ENCODE measurements at places on chromosomes 12 and 14. TPM values are rescaled to one million over a fixed set of nuclear protein-coding genes. Genes with fewer than 3 reads are reported as not detected.

The HIF1A gene
- polyA plus RNA-seq = 168 TPM

The OTX2 gene
- polyA plus RNA-seq = not detected

The SHMT2 gene
- 128 TPM for polyA plus RNA-seq

The TMEM260 gene
- polyA plus RNA-seq = 8.8 TPM

The NGDN gene
- polyA plus RNA-seq = 50.6 TPM

The DEGS2 gene
- polyA plus RNA-seq = 0.34 TPM

The AICDA gene
- not detected for polyA plus RNA-seq

DNA sequence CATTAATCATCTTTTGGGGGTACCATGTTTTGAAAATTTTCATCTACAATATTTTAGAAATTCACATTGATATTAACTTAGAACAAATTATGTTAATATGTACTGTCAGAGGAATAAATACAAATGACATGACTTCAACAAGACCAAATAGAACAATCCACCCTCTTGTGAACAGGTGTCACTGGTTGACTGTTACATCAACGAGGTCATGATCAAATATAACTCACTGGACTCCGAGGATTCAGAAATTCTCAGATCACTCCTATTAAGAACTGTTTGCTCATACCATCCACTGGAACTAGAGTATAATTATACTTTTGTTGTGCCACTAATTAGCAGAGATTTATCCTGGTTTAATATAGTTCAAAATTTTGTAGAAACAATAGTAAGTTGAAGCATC, 318.8 kb downstream of the PRKD1 start:
- H3K27ac ChIP-seq = no peak overlapping the region
- H3K4me3 ChIP-seq = no peak overlapping the region
- H3K36me3 ChIP-seq = no peaks in the 10 kb centered on the region
- DNase-seq = no peak

GRCh38 chr12:30200864-30201263, 417.1 kb upstream of the TMTC1 start:
- peaks cover 23% of the 10 kb centered on the region for H3K27me3 ChIP-seq
- DNase-seq = no peak
- H3K4me1 ChIP-seq = no peaks in the 10 kb centered on the region
- H3K36me3 ChIP-seq = no peaks in the 10 kb centered on the region
- H3K4me3 ChIP-seq = no peak overlapping the region

DNA sequence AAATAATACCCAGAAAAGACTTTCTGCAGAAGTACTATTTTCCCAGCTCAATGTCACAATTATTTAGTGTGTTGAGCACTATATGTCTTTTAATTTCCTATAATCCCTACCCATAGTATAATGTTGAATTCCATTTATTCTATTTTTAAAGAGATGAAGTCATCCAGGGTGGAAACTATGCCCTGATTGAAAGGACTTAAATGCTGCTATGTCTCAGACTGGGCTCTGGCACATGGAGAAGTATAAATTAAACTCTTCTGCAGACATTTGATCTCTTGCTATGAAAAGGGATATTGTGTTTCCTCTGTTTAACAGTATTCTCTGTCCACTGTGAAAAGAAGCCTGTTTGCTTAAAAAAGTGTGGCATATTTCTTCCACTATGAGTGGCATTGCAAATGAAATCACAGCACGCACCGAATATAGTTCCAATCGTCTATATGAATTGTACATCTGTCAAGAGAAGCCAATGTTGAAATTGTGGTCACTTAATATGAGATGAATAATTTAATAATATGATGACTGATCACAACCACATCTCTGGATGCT, 192.3 kb downstream of the BCAT1 start:
- H3K4me3 ChIP-seq = no peak overlapping the region
- H3K36me3 ChIP-seq = no peaks in the 10 kb centered on the region
- H3K4me1 ChIP-seq = peaks cover 39% of the 10 kb centered on the region
- H3K27ac ChIP-seq = no peak overlapping the region
- no peak for DNase-seq

- no peaks in the 10 kb centered on the region for H3K27me3 ChIP-seq
- H3K4me1 ChIP-seq = no peaks in the 10 kb centered on the region
- H3K36me3 ChIP-seq = no peaks in the 10 kb centered on the region
- no peak for DNase-seq
- H3K4me3 ChIP-seq = no peak overlapping the region
Measured at GRCh38 chr14:106044949-106045596, 518.7 kb downstream of the TMEM121 start.

DNA sequence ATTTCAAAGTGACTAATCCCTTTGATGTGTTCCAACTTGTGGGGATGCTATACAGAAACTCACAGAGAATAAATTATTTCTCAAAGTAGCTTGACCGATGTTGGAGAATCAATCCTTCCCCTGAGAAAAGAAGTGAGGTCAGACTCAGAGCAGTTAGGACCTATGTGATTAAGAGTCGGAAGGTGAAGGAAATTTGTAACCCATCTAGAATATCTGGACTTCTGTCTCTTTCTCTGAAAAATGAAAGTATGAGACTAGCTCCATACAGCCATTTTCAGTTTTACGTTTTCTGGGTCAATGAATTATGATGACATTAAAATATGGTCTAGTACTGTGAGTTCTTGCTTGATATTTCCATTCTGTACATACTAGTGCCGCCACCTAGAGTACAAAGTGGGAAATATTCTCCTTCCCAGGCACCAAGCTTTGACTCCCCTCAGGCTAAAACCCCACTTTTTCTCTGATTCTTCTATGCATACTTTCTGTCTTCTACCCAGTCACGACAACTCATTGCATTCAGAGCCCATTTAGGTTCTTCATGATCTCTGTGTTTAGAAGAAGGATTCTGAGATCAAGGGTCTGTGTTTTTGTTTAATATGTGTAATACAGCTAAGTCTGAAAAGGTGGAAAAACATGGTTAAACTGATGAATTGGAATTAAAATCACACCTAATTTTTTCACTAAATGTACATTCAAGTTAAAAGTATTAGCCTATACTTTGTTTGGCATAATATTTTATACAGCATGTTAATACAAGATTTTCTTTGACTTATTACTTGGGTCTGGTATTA, 6.9 kb upstream of the NTS start:
- H3K36me3 ChIP-seq = no peaks in the 10 kb centered on the region
- H3K4me1 ChIP-seq = peaks cover 10% of the 10 kb centered on the region
- peak overlapping the region; percentile 15 for H3K27ac ChIP-seq
- DNase-seq = peak; percentile 30
- H3K27me3 ChIP-seq = no peaks in the 10 kb centered on the region
- H3K4me3 ChIP-seq = peak overlapping the region; percentile 47

DNA sequence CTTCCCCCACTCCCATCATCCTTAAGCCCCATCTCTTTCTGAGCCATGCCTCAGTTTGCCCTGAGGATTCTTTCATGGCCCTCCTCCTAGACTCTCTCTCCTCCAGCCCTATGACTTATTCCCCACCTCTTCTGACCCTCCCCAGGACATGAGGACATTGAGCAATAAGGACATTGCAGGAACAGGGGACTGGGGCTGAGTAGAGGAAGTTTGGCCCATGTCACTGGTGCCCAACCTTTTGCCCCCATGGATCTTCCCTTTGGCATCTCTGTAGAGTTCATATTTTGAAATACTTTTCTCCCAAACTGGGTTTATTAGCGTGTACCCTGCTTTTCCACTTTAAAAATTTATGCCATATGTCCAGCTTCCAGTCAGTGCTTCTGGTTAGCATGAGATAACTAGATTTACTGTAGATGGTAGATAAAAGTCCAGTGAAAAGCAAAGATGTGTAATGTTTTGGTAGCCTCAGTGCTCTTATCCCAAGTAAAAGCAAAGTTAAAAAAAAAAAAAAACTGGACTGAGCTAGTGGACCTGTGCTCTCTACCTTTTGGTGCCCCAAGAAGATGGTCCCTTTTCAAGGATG, 6.1 kb upstream of the LRP1-AS start:
- no peak for DNase-seq
- peaks cover 18% of the 10 kb centered on the region for H3K4me1 ChIP-seq
- no peak overlapping the region for H3K27ac ChIP-seq
- H3K36me3 ChIP-seq = peaks cover 18% of the 10 kb centered on the region

DNA sequence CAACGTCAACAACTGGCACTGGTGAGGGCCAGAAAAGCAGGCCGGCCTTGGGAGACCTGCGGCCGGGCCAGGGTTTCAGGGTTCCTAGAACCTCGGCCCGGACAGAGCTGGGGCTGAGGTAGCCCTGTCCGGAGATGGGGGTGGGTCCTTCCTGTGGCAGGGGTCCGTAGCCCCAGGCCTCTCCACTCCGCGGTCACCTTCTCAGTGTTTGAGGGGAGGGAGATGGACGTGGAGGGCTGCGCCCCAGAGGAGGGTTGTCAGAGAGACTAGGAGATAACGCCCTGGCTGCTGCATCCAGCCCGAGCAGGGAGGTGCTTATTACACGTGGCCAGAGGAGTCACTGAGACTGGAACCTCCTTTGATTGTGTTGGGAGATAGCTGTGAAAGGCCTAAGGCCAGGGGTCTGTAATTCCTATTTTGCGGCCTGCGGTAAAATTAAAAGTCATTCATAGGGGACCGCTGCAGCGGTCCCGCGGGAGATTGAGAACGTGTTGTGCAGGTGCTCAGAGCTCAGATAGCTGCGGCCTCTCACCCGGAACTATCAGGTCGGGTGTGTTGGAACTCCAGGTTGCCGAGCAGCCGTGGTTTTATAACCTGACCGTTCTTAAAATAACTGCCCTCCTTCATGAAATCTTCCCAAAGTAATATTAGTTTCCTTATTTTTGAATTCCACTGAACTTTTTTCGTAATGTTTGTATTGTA, 507 bp downstream of the AHSA1 start:
- DNase-seq = no peak
- peak overlapping the region; percentile 94 for H3K27ac ChIP-seq
- H3K27me3 ChIP-seq = no peaks in the 10 kb centered on the region
- peaks cover 7% of the 10 kb centered on the region for H3K4me1 ChIP-seq

DNA sequence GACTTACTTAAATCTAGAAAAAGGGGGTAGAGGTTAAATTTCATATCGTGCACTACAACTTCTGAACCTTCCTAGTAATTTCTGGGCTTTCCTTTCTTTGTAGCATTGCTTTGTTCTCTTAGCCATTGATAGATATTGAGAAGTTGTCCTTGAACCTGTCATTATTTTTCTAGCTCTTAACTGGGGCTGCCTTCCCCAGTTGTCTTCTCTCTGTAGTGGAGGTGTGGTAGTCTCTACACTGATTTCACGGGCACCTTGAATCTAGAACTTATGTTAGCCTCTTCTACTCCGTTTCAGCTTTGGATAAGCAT, 504.0 kb downstream of the PCNX1 start:
- no peaks in the 10 kb centered on the region for H3K27me3 ChIP-seq
- H3K36me3 ChIP-seq = peaks cover 3% of the 10 kb centered on the region
- no peak overlapping the region for H3K4me3 ChIP-seq
- no peak overlapping the region for H3K27ac ChIP-seq

DNA sequence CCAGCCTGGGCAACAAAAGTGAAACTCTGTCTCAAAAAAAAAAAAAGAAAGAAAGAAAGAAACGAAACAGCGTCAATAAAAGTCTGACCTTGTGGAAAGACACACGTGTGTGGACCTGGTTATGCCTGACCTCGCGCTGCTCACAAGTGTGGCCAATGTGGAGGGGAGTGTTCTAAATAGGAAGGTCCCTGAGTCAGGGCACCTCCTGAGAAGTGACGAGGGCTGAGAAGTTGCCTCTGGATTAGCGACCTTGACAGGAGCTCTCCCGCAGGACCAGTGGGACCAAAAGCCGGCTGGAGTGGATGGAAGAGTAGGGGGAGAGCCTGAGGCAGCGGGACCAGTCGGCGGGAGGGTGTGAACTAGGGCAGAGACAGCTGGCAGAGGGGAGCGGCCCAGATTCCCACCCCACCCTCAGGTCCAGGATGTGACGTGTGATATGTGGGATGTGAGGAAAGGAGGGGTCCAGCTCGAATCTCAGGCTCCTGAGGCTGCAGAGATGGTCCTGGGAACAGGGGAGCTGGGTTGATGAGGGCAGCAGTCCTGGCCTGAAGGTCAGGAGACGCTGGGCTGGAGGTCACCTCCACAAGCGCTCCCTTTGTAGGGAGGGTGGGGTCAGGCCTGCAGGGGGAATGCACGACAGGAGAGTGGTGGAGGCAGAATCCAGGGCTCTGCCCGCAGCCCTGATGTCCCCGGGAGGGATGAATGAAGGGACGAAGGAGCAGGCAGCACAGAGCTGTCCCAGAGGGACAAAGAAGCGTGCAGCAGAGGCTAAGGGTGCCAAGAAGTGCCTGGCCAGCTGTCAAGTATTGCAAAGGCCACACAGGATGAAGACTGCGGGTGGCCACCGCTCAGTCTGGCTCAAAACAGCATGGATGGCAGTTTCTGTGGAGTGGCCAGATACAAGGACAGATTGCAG, 24.8 kb upstream of the GPR68 start:
- no peaks in the 10 kb centered on the region for H3K36me3 ChIP-seq
- peak overlapping the region; percentile 20 for H3K27ac ChIP-seq
- H3K4me3 ChIP-seq = no peak overlapping the region

GRCh38 chr14:22572562-22573058, 16.4 kb downstream of the DAD1 start:
- peaks cover 33% of the 10 kb centered on the region for H3K36me3 ChIP-seq
- H3K4me3 ChIP-seq = no peak overlapping the region
- H3K4me1 ChIP-seq = peaks cover 11% of the 10 kb centered on the region
- no peak for DNase-seq

- peak overlapping the region; percentile 13 for H3K27ac ChIP-seq
- H3K4me1 ChIP-seq = peaks cover 11% of the 10 kb centered on the region
- peaks cover 6% of the 10 kb centered on the region for H3K36me3 ChIP-seq
- no peak for DNase-seq
Measured at GRCh38 chr14:90659156-90659555, 157.1 kb downstream of the TTC7B start.

DNA sequence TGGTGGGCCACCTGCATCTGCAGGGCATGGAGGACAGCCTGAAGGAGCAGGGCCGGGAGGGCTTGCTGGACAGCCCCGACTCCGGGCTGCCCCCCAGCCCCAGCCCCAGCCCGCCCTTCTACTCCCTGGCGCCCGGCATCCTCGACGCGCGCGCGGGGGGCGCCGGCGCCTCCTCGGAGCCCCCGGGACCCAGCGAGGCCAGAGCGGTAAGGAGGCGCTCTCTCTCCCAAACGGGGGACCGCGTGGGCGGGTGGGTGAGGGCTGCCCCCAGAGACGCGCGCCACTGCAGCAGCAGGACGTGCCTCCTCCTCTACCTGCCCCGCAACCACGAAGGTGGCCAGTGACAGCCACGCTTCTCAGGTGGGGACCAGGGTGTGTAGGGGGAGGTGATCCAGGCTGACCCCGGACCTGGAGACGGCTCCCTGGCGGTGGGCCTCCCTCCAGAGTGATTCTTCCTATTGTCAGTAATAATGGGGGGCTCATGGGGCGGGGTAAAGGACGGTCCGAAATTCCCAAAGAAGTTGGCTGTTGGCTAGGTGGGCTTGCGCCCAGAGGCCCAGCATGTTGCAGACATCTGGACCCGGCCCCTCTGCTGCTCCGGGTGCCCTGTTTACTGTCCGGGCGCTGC, 652 bp downstream of the RFLNA start:
- H3K27ac ChIP-seq = no peak overlapping the region
- H3K27me3 ChIP-seq = peaks cover 43% of the 10 kb centered on the region
- H3K4me1 ChIP-seq = peaks cover 14% of the 10 kb centered on the region
- H3K4me3 ChIP-seq = peak overlapping the region; percentile 17
